Fibroblast of pulmonary artery (primary cell): ENCODE measurements at places on chromosomes 7 and 10.
A peak's percentile ranks its signal among the peaks of the same experiment; 100 is the strongest.

GRCh38 chr10:71864911-71865361 is 13.9 kb upstream of the PSAP start:
- DNase-seq: peak; percentile 44

DNA sequence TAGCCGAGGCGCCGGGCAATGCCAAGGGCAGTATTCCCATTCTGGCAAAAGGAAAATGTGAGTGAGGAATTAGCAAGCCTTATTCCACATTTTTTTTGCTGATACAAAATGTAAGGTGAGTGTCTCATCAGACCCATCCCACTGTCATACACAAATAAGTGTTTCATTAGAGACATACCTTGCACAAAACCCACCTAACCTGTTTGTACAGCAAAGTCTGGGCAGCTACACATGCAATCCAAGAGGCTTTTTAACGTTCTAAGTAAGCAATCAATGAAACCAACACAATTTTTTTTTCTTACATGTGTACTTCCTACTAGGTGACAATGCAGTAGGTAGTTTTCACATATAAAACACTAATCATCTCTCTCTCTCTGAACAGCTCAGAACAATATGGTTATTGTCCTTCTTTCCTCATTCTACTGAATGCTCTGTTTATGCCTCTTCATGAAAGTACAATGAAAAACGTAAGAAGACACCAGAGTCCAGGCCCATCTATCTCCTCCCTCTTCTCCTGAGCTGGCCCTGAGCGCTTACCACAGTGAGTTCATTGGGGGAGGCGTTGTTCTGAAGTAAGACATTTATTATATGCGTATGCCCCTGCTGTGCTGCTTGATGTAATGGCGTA is 217.2 kb downstream of the ANK3 start:
- no peak for DNase-seq

GRCh38 chr7:20158684-20159083 is 58.5 kb downstream of the MACC1 start:
- DNase-seq: peak; percentile 68

DNA sequence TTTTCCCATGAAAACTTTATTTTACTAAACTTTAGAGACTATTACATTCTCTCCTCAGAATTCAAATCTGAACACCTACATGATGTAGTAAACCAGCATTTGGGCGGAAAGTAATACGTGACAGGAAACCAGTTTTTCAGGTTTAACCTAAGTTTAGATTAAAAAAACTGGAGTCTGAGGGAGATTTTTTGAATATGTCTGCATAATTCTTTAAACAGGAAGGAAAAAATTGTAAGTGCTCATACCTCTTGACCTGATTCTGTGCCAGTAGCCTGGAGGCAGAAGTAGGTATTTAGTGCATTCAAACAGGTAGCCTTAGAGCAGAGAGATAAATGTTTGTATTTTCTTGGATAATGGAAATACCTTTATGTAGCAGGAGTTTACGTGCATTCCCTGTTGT is 224.3 kb downstream of the MDFIC start:
- no peak for DNase-seq

GRCh38 chr7:77328669-77329068 is 87.5 kb downstream of the GSAP start:
- DNase-seq: peak; percentile 42

DNA sequence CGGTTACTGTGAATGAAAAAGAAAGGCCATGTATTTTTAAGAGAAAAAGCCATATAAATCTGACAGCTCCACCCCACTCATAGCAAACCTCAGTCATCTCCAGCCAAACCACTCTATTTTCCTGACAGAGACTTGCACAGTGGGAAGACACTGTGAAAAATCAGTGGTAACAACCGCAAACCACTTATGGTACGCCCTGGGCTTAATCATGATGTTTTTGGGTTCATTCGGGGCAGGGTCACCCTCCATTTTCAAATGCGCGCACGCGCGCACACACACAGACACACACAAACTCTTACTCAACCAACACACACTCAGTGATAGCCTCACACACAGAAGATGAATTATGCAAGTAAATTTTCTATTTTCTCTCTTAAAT is 82.1 kb upstream of the HPS1 start:
- DNase-seq: no peak

DNA sequence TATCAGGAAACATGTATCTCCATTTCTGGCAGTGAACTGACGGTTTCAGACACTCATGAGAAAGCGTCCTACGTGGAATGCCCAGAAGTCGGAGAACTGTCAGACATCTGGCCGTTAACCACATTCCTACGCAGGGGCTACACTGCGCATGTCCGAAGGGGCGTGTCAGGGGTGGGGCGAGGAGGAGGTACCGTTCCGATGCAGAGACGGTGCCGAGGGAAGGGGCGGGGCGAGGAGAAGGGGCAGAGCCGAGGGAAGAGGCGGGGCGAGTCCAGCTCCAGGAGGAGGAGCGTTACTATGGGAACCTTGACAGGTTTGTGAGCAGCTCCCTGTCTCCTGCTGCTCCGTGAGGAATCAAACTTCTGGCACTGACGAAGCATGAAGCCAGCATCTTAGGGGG is 366.9 kb upstream of the NUPR2 start:
- no peak for DNase-seq

DNA sequence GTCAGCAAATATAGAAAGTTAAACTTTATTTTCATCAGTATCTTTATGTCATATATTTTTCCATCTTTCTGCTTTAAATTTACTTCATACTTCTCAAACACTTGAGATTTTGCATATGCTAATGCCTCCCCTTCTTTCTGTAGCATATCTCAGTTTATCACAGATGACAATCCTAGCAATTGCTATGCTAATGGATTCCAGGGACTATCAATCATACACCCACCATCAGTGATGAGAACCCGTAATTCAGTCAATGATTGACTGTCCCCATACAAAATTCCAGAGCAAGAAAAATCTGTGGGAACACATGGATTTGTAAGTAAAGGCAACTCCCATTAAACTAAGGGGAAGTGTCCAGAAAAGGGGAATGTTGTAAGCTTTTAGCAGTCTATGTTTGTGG is 432.4 kb upstream of the SEMA3D start:
- no peak for DNase-seq

GRCh38 chr10:88477343-88478085 is 105.6 kb downstream of the RNLS start:
- no peak for DNase-seq

DNA sequence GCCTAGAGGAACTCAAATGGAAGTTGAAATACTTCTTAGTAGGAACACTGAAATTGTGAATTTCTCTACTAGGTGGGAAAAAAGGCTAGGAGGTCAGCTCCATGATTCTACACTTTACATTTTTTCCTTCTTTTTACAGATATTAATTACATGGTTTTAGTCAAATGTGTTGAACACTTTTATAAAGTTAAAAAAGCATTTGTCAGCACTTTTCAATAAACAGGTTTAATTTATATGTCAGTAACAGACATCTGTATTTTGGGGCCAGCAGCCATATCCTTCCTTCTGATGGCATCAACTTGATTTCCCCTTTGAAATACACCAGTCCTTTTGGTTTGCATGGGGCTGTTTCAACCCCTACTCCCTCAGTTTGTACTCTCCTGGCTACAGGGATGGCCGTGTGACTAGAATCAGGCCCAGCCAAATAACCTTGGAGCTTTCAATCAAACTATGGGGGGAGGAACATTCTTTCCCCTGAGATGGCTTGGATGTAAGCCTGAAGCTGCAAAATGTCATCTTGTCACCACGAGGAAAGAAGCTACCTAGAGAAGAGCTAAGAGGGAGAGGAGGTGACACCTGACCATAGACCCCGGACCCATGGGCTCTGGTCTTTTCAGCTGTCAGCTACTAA is 171.0 kb upstream of the NEBL start:
- DNase-seq: no peak

DNA sequence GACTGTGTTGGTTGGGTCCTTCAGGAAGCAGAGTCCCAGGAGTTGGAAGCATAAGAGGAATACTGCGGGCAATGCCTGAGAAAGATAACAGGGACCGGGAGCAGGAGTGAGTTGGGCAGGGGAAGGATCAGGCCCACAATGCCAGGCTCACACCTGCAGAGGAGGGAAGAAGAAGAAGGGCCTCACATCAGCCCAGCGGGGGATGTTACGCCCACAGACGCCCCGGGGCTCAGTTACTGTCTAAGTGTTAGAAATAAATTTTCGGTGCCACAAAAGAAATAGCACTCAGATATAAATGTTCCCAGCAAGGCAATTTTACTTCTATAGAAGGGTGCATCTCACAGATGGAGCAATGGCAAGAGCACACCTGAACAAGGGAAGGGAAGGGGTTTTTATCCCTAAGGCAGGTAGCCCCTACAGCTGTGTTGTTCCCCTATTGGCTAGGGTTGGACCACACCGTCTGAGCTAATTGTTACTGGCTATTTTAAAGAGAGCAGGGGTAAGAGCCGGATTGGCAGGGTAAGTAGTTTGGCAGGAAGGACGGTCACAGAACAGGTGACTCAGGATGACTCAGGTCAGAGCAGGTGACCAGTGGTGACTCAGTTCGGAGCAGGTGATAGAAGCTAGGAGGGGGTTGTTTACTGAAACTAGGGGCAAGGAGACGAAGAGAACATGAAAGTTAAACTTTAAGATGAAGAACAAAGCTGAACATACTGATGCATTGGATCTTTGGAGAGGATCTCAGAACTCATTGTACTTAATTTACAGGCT is at the start of gene NOS3:
TSS of gene NOS3 (plus strand) at position 602 of the 771 bp plus-strand sequence. CDS start 2,787 bp downstream, outside the sequence.
- no peak for DNase-seq

DNA sequence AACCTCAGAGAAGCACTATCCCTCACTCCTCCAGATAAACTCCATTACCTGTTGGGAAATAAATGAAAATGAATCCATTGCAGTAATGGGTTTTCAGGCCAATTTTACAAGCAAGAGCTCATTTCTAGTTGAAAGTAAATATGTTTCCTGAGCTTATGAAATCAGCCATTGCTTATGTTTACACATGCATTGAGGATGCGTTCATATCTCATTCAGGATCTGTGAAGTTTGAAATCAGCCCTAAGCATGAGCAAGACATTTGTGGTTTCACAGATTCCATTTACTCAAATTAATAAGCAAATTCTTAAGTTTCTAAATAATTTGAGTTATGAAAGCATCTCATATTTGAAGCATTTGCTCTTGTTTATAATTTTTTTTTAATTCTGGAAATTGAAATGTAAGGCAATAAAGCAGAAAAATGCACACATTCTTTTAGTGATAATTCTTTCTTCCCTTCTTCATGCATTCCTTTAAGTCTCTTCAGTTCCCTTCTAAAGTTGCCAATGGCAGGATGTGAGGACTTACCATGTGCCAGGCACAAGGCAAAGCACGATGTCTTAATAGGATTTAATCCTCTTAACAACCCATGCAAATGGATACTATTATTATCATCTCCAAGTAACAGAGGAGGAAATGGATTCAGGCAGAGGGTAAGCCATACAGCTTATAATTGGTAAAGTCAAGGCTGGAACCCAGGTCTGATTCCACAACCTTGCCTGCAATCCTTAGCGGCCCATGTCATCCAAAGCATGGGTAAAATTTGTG is 35.0 kb upstream of the CTTNBP2 start:
- DNase-seq: no peak

DNA sequence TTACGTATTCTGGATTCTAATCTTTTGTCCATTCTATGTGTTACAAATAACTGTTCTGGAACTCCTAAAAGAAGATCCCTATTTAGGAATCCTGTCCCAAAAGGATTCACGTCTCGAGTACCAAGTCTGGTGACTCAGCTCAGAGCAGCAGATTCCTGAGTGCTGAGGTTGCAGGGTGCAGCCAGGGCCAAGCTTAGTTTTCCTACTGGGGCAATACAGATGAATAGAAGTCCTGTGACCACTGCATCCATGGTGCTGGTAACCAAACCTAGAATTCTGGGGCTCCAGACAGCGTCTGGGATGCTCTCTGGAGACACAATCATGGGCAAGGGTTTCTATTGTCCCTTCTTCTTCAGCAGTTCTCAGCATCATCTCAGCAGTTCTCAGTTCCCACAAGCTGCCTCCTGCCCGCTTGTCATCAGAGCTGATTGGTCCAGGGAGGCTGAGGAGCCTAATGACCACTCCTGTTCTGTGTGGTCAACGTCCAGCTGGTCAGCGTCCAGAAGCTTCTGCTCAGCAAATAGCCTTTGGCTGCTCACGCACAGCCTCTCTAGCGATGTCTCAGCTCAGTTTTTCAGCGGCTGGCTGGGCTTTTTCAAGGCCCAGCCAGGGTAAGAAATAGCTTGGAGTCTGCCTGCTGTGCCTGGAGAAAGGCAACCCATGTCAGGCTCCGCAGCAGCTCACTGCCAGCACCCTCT is 50.4 kb upstream of the C7orf33 start:
- peak; percentile 56 for DNase-seq

GRCh38 chr10:86013568-86013967 is 353.0 kb downstream of the GRID1 start:
- no peak for DNase-seq

- DNase-seq: no peak
Observed at GRCh38 chr10:33482486-33482885, 148.0 kb upstream of the NRP1 start.
